ENCODE measurements at places on chromosomes 12 and 14.

DNA sequence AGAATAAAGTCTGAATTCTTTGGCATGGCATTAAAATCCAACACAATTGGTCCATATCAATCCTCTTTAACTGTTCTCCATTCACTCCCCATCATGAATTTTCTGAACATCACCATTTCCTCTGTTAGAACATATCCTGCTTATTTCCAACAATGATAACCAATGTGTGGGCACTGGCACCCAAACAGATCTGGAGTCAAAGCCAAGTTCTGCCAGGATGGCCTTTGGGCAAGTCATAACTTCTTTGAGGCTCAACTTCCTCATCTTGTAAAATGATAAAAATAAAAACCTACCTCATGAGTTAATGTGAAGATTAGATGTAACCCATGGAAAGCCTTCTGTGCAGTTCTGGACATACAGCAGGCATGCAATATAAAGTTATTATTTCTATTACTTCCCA is 12.5 kb downstream of the PAWR start:
- DNase-seq: no peak

DNA sequence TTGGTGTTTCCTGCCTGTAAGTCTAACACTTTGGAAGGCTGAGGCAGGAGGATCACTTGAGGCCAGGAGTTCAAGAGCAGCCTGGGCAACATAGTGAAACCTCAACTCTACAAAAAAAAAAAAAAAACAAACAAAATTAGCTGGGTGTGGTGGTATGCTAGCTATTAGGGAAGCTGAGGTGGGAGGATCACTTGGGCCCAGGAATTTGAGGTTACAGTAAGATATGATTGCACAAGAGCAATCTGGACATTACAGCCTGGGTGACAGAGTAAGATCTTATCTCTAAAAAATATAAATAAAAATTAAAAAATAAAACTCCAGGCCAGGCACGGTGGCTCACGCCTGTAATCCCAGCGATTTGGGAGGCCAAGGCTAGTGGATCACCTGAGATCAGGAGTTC is 39.8 kb upstream of the CMKLR1 start:
- no peak for DNase-seq

- DNase-seq: no peak
Observed at GRCh38 chr14:103638594-103638993, 9.6 kb downstream of the KLC1 start.

- DNase-seq: no peak
Observed at GRCh38 chr12:39830852-39831520, 211.4 kb upstream of the ABCD2 start.

DNA sequence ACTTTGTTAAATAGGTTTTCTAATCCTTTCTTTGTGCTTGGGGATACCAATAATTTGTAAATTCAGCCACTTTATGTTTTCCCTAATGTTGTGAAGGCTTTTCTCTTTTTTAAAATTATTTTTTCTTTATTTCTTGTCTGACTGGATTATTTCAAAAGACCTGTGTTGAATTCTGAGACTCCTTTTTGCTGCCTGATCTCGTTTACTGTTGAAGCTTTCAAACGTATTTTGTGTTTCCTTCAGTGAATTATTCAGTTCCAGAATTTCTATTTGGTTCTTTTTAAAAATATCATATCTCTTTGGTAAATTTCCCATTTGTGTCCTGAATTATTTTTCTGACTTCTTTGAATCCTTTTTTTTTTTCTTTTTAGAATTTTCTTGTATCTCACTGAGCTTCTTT is 241.6 kb downstream of the LRIG3 start:
- DNase-seq: no peak

GRCh38 chr14:91231446-91231845 is 13.1 kb downstream of the GPR68 start:
- DNase-seq: no peak

GRCh38 chr14:104001003-104001402 is 58.7 kb upstream of the RD3L start:
- no peak for DNase-seq

DNA sequence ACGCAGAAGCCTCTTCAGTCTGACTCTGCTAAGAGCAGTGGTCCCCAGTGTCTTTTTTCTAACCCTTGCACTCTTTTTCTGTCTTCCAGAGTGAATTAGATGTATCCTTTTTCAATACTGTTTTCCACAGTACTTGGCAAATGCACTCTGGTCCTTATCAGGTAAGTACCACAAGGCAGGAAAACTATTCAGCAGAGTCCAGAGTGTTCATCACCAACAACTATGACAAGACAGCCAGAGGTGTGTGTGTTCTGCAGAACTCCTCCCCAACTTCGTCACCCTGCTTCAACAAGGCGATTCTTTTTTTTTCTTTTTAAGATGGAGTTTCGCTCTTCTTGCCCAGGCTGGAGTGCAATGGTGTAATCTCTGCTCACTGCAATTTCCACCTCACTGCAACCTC is 54.3 kb upstream of the STRN3 start:
- no peak for DNase-seq

- no peak for DNase-seq
Observed at GRCh38 chr12:70660620-70661219, 23.5 kb upstream of the PTPRB start.

DNA sequence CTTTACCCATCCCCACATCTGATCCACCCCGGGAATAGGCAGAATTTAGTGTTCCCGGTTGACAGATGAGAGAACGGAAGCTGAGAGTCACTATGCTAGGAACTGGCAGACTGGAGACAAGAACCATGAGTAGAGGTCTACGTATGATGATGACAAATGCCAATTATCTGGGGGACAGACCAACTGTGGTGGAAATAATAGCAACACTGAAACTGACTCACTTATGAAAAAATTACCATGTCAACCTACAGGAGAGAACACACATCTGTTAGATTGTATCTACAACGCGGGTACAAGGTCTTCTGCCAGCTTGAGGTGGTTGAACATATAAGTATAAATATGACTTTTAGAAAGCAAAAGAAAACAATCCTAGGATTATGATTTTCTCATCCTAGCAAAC is 15.4 kb upstream of the SELPLG start:
- DNase-seq: no peak

DNA sequence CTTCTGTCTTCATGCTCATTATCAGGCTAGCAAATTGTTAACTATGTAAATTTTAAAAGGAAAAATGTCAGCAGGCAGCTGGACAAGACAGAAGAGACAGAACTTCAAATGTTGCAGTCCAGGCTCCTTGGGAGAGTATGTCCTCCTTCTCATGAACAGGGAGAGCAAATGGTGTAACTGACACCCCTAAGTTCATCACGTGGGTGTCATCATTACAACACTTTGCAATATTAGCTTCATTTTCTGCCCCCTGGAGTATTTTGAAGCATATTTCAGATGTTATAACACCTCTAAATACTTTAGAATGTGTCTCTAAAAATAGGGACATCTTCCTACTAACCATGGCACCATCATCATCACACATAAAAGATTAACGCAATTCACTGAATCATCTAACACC is 62.1 kb downstream of the ZNF664 start:
- no peak for DNase-seq

DNA sequence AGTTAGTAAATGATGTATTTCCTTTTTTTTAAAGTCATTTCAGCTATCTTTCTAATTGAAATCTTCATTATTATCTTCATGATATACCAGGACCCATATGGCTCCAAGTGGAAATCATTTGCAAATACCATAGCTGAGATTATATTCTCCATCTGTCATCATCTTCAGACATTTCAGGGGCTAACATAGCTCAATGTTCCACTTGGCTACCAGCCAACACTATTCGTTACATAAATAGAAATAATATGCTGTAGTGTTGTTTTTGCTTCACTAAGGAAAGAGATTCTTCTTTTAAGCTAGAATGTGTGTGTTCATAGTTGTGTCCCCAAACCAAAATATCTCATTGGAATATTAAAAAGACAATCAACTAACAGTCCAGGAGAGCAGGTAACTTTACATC is 225.1 kb downstream of the DIO2 start:
- DNase-seq: no peak

DNA sequence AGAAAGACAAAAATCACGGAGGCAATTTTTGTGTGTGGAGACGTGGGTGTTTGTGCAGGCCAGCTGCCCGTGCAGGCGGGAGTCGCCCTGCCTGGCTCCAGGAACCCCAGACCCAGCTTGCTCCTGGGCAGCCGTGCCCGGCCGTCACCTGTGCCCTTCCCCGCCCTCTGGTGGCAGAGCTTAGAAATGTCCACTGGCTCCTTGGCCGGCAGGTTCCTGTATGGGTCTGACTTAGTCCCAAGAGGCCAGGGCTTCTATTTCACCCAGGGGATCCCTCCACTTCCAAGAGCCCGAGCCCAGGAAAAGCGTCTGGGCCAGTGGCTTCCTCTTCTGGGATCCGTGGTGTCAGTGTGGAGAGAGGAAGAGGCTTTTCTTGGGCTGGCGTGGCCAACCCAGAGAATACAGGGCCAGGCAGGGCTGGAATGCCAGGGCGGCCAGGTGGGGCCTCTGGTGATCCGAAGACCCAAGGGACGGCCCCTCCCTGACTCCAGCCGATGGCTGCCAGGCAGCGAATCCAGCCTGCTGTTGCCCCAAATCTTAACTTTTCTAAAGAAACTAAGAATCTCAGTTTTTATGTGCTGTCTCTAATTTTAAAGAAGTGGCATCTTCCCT is 120.9 kb downstream of the TMEM132C start:
- no peak for DNase-seq

DNA sequence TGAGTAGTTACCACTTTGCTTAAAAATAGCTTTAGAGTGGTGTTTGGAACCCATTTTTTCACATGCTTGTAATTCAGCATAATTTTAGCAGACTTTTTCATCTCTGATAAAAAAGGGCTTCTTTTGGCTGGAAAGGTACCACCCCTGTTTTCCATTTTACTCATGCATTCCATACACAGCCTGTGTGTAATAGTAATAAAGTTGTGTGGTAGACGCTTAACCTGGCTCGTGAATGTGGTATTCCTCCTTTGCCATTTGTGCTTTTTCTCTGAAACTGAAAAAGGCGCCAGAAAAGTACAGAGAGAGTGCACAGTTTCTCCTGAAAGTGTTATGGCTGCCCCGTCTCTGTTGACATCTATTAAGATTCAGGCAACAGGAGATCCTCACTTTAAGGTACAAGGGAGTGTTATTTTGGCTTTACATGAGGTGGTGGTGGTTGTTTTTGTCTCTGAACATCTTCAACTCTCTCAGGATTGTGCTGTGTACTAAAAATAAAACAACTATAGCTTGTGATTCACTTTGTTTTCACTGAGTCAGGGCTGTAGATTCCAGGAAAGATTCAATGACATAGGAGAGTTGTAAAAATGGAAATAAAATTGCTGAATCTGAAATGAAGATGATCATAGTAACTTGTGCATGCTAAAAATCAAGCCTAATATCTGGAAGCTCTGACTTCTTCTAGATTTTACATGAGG is 45.6 kb upstream of the MIS18BP1 start:
- DNase-seq: no peak

DNA sequence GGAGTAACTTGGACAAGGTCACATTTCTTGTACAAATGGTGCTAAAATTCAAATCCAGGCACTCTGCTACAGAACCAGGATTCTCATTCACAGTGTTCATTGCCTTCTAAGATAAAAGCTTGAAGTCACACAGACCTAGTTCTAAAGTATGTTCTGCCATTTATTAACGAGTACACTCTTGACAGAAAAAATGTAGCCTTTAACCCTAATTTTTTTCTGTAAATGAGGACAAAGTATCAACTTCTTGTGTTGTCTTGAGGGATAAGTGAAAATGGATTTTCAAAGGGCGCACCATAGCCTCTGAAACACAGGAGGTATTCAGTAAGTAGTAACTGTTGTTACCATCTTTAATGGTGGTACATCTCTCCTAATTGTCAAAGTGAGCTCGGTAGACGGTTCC is 379.8 kb upstream of the FLRT2 start:
- DNase-seq: no peak

DNA sequence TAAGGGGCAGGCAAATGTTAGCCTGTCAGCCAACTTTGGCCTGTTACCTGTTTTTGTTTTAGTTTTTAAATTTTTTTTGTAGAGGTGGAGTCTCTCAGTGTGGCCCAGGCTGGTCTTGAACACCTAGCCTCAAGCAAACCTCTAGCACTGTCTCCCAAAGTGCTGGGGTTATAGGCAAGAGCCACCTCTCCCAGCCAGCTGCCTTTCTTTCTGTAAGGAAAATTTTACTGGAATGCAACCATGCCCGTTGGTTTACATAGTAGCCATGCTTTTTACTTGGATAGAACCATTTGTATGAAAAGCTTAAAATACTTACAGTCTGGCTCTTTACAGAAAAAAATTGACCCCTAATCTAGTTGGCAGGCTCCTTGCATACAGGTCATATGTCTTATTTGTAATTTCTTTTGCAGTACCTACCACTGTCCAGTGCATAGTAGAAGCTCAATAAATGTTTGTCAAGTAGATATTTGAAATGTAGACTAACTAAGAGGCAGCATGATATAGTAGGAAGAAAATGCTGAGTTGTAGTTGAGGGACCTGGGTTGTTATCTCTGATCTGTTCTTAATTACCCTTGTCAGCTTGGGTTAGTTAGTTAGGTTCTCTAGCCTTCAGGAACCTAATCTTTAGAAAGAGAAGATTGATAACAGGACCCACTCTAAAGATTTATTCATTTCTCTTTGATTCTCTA is 4.7 kb downstream of the MDM2 start:
- no peak for DNase-seq

DNA sequence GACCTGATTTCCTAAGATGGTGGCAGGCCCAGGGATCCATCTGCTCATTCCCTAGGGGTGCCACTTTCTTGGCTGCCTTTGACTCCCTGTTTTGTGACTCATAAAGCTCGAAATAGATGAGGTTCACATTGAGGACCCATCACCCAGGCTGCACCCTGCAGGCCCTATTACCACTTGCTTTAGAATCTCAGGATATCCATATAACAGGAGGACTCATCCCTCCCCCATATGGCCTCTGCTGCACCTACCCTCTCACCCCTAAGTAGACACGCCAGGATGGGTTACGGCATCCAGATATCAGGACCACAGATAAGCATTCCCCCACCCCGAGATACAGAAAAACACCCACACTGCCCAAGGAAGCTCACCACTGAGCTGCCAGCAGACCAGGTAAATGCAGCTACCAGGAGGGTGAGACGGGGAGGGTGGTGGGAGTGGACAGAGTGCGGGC is 155.7 kb downstream of the DPF3 start:
- no peak for DNase-seq

GRCh38 chr14:80606347-80606772 is 335.2 kb downstream of the CEP128 start:
- no peak for DNase-seq

GRCh38 chr14:95149441-95149840 is 7.9 kb downstream of the DICER1 start:
- no peak for DNase-seq

DNA sequence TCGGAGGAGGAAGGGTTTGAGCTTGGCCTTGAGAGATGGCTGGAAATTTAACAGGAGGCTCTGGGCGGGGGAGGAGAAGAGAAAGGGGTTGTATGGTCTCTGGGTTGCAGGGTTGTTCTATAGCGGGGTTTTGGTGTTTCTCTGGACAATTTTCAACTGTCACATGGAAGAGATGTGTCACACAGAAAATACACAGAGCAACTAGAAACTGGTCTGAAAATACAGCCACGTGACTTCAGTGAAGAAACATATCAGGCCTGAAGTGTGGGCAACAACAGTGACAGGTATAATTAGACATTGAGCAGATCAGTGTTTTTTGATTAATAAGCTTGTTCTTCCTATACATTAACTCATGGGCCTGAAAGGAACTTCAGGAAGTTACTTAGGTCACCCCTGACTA is 205.3 kb upstream of the HMGA2 start:
- DNase-seq: no peak

GRCh38 chr14:74478996-74479635 is 14.0 kb downstream of the NPC2 start:
- no peak for DNase-seq
